SHP77 (cell line): ENCODE measurements at places on chromosomes 5 and 9.

DNA sequence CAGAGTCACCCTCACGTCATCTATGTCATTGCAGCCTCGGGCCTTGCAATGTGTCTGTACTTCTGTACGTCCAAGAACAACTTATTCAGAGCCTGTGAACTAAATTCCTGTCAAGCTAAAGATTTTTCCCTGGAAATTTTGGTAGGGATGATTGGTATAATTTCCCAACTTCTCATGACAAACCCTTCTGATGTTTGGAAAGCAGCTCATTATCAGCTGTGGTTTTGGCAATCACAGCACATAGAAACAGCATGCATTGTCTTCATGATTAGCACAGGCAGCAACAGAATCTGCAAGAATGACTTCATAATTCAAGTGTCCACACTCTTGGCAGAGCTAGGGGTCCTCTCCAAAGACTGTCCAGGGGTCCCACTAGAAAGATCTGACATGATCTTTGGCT, 49.5 kb downstream of the APBA1 start:
- no peak for DNase-seq

DNA sequence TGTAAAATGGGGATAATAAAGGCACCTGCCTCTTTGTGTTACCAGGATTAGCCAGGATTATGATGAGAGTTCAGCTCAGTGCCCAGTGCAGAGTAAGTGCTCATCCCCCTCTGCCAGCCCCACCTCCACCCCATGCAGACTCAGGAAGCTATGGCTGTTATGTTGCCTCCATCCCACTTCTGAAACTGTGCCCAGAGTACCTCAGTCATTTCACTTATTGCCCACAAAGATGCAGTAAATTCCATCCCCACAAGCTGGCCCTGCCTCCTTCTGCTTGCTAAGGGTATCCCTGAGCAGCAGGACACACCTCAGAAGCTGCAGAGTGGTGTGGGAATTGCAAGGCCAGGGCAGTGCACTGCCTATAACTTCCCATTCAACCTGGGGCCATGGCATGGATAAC, 415.1 kb downstream of the SPOCK1 start:
- no peak for DNase-seq

DNA sequence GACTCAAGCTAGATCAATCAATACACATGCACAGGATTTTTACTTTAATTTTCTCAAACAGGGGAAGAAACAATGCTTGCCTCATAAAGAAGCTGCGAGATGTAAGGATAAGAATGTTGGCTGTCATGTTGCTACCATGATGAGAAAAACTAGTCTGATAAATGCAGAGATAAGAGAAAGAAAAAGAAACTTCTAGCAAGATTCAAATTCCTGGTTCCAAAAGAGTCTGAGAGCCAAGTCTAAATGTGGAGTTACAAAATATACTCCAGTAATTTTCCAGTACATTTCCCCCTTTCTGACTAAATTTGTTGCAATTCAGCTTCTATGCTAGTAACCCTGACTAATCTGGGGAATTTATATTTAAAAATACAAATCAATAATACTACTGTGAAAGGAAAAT, 10.4 kb upstream of the ANXA1 start:
- DNase-seq: no peak

DNA sequence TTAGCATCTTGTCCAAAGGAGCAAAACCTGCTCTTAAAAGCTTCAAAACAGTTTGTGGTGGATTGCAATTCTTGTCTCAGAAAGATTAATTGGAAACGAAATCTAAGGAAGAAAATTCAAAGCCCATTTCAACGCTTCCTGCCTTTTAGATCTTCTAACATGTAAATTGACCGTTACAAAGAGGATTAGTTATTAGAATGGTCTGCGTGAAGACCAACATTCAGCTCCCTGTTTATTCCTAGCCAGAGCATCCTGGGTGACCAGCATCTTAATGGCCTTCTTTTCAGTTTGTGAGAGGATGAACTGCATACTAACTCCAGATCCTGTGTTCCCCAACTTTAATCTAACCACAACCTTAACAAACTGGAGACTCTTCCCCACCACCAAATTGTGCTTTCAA, 109.9 kb upstream of the SLC1A3 start:
- no peak for DNase-seq

GRCh38 chr5:40485021-40485998, 194.4 kb upstream of the PTGER4 start:
- DNase-seq: no peak

- DNase-seq: no peak
Observed at GRCh38 chr9:88874391-88874790, 116.9 kb upstream of the S1PR3 start.

GRCh38 chr5:61878471-61878870, 427.5 kb upstream of the KIF2A start:
- DNase-seq: no peak

DNA sequence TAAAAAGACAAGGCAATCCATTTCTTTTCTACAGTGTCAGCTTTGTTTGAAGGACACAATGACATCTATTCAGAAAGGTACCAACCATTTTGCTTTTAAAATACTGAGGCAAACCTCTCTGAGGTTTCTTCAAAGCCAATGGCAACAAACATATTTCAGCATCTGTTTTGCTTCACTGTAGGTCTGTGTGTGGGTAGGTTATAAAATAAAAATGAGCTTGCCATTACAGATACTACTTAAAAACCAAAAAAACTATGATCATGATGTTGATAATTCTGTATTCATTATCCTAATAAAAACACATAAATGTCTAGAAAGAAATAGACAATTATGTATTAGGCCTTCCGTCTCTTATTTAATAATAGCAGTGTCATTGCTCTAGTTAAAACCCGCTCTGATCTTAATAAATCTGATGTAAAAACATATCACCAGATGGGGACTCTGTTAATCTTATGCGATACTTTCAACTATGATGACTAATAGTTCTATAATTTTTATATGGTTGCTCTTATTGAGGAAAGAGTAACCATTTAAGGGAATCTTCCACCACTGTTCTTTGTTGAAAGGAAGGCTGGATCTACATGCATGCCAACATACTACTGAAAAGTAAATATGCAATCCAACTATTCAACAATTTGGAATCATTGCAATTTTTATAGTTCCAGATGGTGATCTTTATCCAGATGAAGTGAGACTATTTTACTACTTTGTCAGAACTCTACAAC, 647.2 kb downstream of the PDE4D start:
- no peak for DNase-seq

DNA sequence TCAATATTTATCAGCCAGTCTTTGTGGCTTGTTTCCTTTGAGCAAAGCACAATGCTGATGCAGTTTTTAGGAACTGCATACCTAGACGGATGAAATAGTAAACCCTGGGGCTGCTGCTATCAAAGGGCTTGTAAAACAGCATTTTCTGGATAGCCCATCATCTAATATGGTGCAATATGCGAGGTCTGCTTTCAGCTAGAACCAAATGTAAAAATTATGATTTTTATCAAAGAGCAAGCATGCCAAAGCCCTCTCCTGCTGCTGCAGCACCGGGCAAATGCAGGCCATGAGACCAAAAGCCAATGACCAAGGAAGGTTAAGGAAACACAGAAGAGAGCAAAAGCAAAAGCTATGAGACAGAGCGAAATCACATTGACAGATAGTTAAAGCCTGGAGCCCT, 1000.4 kb downstream of the MAT2B start:
- no peak for DNase-seq

DNA sequence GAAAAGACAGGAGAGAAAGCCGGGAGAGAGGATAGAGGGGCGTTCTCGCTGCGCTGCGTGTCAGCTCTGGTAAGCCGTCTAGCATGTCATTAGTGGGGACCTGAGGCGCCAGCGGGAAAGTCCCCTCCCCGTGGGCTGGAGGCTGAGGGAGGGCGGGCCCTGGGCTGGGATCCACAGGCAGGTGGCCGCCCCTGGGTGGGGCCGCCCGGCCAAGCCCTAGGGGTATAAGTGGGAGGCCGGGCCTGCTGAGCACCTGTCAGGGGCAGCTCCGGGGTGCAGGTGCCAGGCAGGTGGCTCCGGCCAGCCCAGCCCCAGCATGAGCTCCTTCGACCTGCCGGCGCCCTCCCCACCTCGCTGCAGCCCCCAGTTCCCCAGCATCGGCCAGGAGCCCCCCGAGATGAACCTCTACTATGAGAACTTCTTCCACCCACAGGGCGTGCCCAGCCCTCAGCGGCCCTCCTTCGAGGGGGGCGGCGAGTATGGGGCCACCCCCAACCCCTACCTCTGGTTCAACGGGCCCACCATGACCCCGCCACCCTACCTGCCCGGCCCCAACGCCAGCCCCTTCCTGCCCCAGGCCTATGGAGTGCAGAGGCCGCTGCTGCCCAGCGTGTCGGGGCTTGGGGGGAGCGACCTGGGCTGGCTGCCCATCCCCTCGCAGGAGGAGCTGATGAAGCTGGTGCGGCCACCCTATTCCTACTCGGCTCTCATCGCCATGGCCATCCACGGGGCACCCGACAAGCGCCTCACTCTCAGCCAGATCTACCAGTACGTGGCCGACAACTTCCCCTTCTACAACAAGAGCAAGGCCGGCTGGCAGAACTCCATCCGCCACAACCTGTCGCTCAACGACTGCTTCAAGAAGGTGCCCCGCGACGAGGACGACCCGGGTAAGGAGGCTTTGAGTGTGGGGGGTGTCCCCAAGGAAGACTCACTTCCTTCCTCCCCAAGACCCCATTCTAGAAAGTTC, at the start of gene FOXI1:
Gene FOXI1 (plus strand): TSS at position 256 of the 970 bp plus-strand sequence. CDS start 61 bp downstream, at position 317.
- DNase-seq: no peak

DNA sequence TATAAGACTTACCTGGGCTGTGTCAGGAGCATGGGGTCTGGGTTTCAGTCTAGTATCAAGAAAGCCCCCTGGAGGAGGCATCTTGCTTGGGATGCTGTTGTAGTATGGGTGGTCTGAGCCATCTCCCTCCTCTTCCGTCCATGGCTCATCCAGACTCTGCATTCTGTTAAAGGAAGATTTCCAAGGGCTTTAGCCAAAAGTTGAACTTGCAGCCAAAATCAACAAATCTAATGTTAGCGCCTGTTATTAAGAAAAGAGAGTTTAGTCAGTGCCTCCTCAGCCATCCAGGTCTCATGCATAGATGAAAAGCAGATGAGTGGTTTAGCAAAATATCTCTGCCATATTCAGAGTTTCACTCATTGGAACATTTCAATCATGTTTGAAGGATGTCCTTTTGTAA, 55.6 kb downstream of the S1PR3 start:
- DNase-seq: no peak

- DNase-seq: no peak
Observed at GRCh38 chr5:119010206-119010605, 21.9 kb upstream of the DTWD2 start.

DNA sequence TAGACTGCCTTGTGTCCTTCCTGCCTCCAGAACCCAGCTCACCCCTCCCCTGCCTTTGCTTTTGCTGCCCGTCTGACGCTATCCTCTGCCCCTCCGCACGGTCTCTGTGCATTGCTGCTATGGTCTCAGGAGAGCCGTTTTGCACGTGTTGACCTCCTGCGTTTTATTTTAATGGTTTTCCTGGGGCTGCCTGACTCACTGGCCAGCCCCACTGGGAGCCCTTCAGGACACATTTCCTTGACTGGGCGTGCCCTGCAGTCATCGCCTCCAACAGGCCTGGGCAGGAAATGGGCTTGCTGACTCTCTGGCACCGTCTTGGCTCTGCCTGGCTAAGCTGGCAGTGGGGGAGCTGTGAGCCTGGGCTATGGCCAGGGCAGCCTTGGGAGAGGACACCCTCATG, 17.9 kb upstream of the ASS1 start:
- no peak for DNase-seq
